ENCODE measurements at places on chromosomes 4 and X. TPM values are rescaled to one million over a fixed set of nuclear protein-coding genes. Genes with fewer than 3 reads are reported as not detected.

Gene IKBKG
- polyA plus RNA-seq, result 28.2 TPM

Gene BRS3
- not detected for polyA plus RNA-seq

Gene CT45A3
- not detected for polyA plus RNA-seq

Gene SYP
- not detected for polyA plus RNA-seq

Gene ADH1A
- polyA plus RNA-seq, result not detected

Gene GUCY1A1
- 0.76 TPM for polyA plus RNA-seq

Gene OPHN1
- polyA plus RNA-seq, result not detected

Gene F8A2
- polyA plus RNA-seq, result not detected

Gene ATG4A
- polyA plus RNA-seq, result 18.8 TPM

Gene TMEM131L
- 63.1 TPM for polyA plus RNA-seq

Gene TFE3
- 6.3 TPM for polyA plus RNA-seq

Gene ASMT
- polyA plus RNA-seq, result not detected

Gene REELD1
- polyA plus RNA-seq, result not detected

Gene DMRTC1
- 2.1 TPM for polyA plus RNA-seq

Gene GPRASP2
- 0.19 TPM for polyA plus RNA-seq

Gene PNPLA4
- 16.3 TPM for polyA plus RNA-seq

Gene GABRA4
- polyA plus RNA-seq, result not detected

Gene FSTL5
- not detected for polyA plus RNA-seq

Gene CXCL11
- polyA plus RNA-seq, result not detected

Gene DKK2
- polyA plus RNA-seq, result not detected

Gene PNMA6A
- polyA plus RNA-seq, result not detected

Gene ATP2B3
- polyA plus RNA-seq, result not detected

Gene MGARP
- 0.24 TPM for polyA plus RNA-seq

Gene INTU
- not detected for polyA plus RNA-seq

Gene PHF8
- 22.3 TPM for polyA plus RNA-seq

Gene NPY2R
- polyA plus RNA-seq, result not detected

Gene LGI2
- polyA plus RNA-seq, result not detected

Gene EDA
- not detected for polyA plus RNA-seq

Gene RAB28
- 19.8 TPM for polyA plus RNA-seq

Gene IBSP
- not detected for polyA plus RNA-seq

Gene BST1
- polyA plus RNA-seq, result 0.39 TPM

Gene DDX53
- not detected for polyA plus RNA-seq

Gene STARD8
- polyA plus RNA-seq, result not detected

Gene NAA15
- 55.5 TPM for polyA plus RNA-seq
